ENCODE measurements at places on chromosomes 6 and 20. TPM values are rescaled to one million over a fixed set of nuclear protein-coding genes. Genes with fewer than 3 reads are reported as not detected.

Gene NCOA3
- total RNA-seq: 20.2 TPM

Gene AK9
- 3.7 TPM for total RNA-seq

- H3K27me3 ChIP-seq: no peaks in the 10 kb centered on the region
- no peaks in the 10 kb centered on the region for H3K36me3 ChIP-seq
- no peak overlapping the region for H3K4me3 ChIP-seq
- H3K27ac ChIP-seq: no peak overlapping the region
These were observed 266.4 kb downstream of the HAO1 start for GRCh38 chr20:7673841-7674240.

- H3K4me1 ChIP-seq: no peaks in the 10 kb centered on the region
- no peaks in the 10 kb centered on the region for H3K27me3 ChIP-seq
- H3K27ac ChIP-seq: no peak overlapping the region
- DNase-seq: no peak
- H3K4me3 ChIP-seq: no peak overlapping the region
These were observed 17.1 kb upstream of the RPN2 start for GRCh38 chr20:37161830-37162549.

- peaks cover under 1% of the 10 kb centered on the region for H3K4me1 ChIP-seq
- no peak overlapping the region for H3K4me3 ChIP-seq
These were observed 213.0 kb upstream of the LAMP5 start for GRCh38 chr20:9301129-9302090.

- peaks cover 8% of the 10 kb centered on the region for H3K4me1 ChIP-seq
- H3K27ac ChIP-seq: no peak overlapping the region
- no peak overlapping the region for H3K4me3 ChIP-seq
- DNase-seq: no peak
These were observed 591.3 kb upstream of the HS3ST5 start for GRCh38 chr6:114934079-114934478.
